ENCODE measurements at places on chromosomes 5 and 9. TPM values are rescaled to one million over a fixed set of nuclear protein-coding genes. Genes with fewer than 3 reads are reported as not detected.

DNA sequence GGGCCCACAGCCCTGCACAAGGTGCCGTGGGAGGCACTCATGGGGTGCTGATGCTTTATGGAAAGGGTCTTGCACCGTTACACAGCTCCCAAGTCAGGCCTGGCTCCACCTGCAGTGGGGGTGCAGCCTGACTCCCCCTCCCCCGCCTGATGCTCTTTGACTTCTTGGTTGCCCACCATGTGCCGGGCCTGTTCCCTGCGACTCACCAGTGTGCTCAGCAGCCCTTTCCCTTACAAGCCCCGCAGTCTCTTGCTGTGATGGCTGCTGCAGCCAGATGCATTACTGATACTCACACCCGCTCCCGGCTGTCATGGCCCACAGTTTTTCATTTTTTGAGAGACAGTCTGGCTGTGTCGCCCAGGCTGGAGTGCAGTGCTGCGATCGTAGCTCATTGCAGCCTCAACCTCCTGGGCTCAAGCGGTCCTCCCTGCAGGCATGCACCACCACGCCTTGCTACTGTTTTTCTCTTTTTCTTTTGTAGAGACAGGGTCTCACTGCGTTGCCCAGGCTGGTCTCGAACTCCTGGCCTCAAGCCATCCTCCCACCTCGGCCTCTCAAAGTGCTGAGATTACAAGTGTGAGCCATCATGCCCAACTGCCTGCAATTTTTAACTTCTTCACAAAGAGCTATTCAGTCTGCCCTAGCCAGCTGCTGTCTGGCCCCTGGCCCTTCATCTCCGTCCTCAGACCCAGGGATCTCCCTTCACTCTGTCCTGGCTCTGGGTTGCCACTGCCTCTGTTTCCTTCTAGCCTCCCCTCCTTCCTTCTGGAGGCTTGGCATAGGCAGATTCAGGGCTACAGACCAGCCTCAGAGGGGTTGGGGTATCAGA lies 109.5 kb downstream of the RXRA start:
- H3K4me1 ChIP-seq, result peaks cover 29% of the 10 kb centered on the region
- no peak for DNase-seq
- H3K27ac ChIP-seq, result peak overlapping the region; percentile 86
- H3K4me3 ChIP-seq, result peak overlapping the region; percentile 57

- H3K27me3 ChIP-seq, result no peaks in the 10 kb centered on the region
- no peak overlapping the region for H3K27ac ChIP-seq
- no peaks in the 10 kb centered on the region for H3K36me3 ChIP-seq
- H3K4me3 ChIP-seq, result no peak overlapping the region
- H3K4me1 ChIP-seq, result peaks cover 19% of the 10 kb centered on the region
- DNase-seq, result no peak
Measured at GRCh38 chr5:10581424-10581748, 17.5 kb downstream of the ANKRD33B start.

- DNase-seq, result no peak
- no peak overlapping the region for H3K4me3 ChIP-seq
- H3K27ac ChIP-seq, result no peak overlapping the region
- peaks cover 6% of the 10 kb centered on the region for H3K27me3 ChIP-seq
- H3K36me3 ChIP-seq, result no peaks in the 10 kb centered on the region
- no peaks in the 10 kb centered on the region for H3K4me1 ChIP-seq
Measured at GRCh38 chr5:175281257-175281656, 162.7 kb downstream of the DRD1 start.

DNA sequence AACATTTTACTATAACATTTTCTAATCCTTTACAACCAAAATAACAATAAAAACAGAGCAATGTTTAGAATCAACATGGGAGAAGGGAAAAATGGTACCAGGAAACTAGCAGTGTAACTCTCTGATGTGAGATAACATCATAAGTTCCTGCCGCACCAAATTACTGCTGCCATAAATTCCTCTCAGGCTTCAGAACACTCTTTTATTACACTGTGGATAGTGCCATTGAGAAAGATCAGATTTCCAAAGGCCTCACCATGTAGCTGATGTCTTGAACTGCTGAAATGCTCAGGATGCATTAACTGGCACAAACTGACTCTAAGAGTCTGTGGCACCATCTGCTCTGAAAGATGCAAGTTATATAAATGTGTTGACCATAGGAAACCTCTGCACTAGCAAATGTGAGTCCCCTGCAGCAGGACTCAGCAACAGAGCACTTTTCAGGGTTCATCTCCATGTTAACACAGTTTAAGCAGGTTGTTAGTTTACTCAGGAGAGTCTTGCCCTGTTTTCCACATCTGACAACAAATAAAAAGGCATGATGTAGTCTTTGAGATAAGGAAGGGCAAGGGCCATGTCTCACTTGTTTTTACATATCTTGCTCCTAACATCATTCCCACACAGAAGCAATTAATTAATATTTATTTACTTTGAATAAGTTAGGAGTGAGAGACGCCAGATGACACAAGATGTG lies 218.1 kb downstream of the CETN3 start:
- no peaks in the 10 kb centered on the region for H3K4me1 ChIP-seq
- H3K27me3 ChIP-seq, result no peaks in the 10 kb centered on the region
- DNase-seq, result no peak
- H3K4me3 ChIP-seq, result no peak overlapping the region
- no peaks in the 10 kb centered on the region for H3K36me3 ChIP-seq

DNA sequence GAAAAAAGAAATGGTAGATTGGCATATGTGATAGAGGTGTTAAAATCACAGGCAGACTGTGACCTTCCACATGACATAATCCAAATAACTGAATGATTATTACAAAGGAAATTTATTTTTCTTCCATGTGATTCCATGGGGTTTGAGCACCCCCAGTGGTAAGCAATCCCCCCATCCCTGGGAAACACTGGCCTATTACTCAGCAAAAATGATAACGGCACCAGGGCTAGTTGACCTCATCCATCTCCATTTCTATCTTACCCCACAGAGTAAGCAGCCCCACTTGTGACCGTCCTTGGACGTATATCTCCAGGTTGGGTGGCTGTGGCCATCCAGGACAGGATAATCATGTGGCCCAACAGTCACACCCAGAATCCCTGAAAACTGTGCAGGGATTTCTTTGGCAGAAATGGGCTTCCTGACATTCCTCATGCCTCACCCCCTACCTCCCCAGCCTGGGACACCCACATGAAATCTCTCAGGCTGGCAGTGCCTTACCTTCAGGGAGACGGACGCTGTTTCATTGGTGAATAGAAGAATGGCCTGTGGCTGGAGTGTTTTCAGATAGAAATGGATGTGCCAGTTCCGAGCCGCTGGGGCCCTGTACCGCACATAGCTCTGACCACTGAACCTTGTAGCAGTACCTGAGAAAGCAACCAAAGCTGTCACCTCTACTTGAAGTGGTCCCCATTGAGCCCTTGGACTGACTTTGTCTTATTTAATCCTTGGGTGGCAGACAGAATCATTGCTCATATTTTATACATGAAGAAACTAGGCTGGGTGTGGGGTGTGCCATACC lies 69.9 kb downstream of the SLC36A1 start:
- H3K4me1 ChIP-seq, result no peaks in the 10 kb centered on the region
- H3K4me3 ChIP-seq, result no peak overlapping the region
- no peaks in the 10 kb centered on the region for H3K36me3 ChIP-seq
- H3K27ac ChIP-seq, result no peak overlapping the region
- peaks cover 2% of the 10 kb centered on the region for H3K27me3 ChIP-seq
- no peak for DNase-seq

GRCh38 chr9:114397219-114397847 lies 9.6 kb upstream of the AKNA start:
- H3K27me3 ChIP-seq, result no peaks in the 10 kb centered on the region
- peak overlapping the region; percentile 93 for H3K4me3 ChIP-seq
- peaks cover 37% of the 10 kb centered on the region for H3K4me1 ChIP-seq

DNA sequence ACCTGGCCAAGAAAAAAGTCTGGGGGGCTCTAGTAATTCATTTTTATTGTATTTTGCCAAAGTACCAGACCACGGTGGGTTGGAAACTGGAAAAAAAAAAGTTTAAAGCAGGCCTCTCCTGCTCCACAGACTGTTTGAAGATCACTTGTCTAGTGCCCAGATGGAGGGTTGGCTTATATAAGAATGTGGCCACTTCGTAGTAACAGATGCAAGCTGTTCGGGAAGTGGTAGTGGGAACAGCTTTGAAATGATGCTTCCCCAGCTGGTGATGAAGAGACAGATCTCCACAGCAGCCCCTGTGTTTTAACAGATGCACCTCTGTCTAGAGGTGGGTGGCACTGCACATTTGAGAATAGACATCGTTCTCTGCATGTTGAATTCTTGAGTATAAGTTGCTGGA lies 54.3 kb upstream of the DMRT3 start:
- peaks cover 48% of the 10 kb centered on the region for H3K27me3 ChIP-seq
- no peak overlapping the region for H3K27ac ChIP-seq

DNA sequence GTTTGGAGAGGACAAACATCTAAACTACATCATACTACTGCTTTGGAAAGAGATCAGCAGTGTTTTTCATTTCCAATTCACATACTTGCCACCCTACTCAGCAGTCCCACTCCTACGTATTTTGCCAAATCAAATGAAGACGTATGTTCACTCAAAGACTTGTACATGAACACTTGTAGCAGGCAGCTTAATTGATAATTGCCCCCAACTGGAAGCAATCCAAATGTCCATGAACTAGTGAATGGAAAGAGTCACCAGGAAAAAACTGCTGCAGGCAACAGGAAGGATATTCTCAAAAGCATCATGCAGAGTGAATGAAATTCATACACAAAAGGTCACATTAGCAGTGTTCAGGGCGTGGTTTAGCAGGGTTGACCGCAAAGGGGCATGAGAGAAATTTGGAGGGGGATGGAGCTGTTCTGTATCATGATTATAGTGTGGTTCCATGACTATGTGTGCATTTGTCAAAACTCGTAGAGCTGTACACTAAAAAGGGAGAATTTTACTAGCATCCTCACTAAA lies 38.8 kb downstream of the PAEP start:
- H3K27ac ChIP-seq, result no peak overlapping the region
- DNase-seq, result no peak
- H3K36me3 ChIP-seq, result no peaks in the 10 kb centered on the region

DNA sequence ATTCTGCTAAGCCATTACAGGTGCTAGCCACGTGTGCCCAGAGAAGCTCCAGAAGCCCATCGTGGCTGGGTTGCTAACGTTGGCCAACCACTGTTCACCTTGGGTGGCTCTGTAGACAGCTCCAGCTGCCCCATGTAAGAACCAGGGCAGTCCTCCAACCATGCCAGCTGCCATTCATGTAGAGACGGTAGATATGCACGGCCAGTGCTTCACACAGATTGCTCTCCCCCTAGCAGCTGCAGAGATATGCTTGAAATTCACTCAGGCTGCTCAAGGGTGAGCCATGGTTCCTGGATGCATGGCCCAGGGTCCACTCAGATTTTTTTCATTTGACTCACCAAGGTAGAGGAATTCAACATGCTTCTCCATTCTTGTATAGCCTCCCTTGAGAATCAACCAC lies 31.0 kb downstream of the GADD45G start:
- peaks cover 6% of the 10 kb centered on the region for H3K4me1 ChIP-seq
- H3K4me3 ChIP-seq, result no peak overlapping the region
- no peaks in the 10 kb centered on the region for H3K36me3 ChIP-seq
- H3K27ac ChIP-seq, result no peak overlapping the region
- no peaks in the 10 kb centered on the region for H3K27me3 ChIP-seq
- no peak for DNase-seq

SLC1A3 gene
- 15.3 TPM for total RNA-seq

ITK gene
- not detected for total RNA-seq
